ENCODE measurements at places on chromosomes 5 and 9.
A peak's percentile ranks its signal among the peaks of the same experiment; 100 is the strongest.

DNA sequence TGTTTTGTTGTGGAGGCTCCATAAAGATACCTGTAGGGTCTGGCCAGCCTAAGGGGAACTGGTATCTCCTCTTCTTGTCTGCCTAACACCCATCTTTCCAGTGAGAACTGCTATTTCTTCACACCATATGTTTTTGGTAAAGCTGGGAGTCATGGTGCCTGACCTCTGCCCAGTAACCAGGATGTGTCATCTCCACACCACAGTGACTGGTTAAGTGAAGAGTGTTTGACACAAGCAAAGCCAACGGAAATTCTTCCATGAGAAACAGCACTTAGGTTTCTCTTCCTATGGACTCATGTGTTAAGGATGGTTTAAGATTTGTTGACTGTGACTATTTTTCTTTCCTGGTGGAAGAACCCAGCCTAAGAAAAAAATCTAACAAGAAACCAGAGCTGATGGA lies 111.5 kb downstream of the HTR4 start:
- peak; percentile 33 for DNase-seq

DNA sequence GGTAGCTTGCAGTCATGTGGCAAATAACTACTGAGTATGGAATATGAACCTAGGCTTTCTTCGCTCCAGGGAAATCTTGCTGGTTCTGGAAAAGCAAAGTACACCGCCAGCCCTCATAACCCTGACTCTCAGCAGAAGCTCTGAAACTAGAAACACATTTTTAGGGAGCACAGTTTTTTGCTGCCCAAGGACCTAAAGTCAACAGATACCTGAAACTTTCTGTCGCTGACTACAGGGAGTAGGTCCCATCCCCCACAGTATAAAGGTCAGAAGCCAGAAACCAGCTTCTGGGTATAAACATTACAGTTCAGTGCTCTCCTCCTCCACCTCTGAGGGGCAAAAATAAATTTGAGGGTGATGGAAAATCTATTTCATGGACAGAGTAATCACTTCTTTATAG lies 3.0 kb downstream of the ATOX1 start:
- DNase-seq = no peak

DNA sequence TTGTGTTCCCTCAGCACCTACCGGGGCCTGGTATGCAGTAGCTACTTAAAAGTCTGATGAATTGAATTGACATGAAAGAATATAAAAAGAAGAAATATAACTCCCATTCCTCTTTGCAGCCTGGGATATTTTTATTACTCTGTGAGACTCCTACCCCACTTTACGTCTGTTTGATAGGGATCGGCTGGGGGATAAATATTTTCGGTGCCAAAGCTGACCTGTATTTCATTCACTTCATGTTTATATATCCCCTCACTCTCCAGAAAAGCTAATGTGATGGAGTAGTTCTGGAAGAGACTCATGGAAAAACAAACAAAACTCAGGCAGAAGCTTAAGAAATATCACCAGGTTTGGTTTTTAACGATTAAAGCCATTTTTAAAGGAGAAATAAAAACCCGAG lies 108.2 kb upstream of the TBC1D2 start:
- DNase-seq = no peak

- no peak for DNase-seq
Measured at GRCh38 chr5:145918397-145918796, 18.0 kb upstream of the SH3RF2 start.

- DNase-seq = no peak
Measured at GRCh38 chr5:146203872-146204192, 427 bp downstream of the RBM27 start.

DNA sequence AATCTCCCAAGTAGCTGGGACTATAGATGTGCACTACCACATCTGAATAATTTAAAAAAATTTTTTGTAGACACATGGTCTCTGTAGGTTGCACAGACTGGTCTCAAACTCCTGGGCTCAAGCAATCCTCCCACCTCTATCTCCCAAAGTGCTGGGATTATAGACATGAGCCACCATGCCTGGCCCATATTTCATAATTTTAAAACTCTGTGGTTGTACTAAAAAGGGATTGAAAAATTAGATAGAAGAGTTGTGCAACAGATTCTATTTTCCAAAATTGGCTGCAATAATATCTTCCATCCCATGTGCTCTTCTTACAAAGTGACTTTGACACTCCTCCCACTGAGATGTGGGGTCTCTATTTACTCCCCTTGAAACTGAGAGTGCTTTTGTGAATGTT lies 7.6 kb upstream of the UHRF2 start:
- no peak for DNase-seq

DNA sequence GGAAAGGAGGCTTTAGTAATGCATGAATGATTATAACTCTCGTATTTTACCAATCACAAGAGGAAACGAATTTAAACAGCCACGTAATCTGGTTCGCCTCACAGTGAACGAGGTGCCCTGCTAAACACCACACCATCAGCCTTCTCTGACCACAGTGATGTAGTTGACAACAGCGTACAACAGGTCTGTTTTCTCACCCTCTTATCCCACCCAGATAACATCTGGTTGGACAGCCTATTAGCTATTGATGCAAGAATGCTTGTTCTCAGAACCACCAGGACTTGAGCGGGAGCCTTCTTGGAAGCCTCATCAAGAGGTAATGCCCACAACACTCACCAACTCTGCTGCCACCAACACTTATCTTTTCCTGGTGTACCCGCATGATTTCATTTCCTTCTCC lies 23.3 kb downstream of the SLC1A3 start:
- DNase-seq = no peak

GRCh38 chr5:5756762-5757161 lies 334.3 kb downstream of the ICE1 start:
- no peak for DNase-seq

- no peak for DNase-seq
Measured at GRCh38 chr5:92838253-92838652, 742.8 kb downstream of the NR2F1-AS1 start.

GRCh38 chr5:59562756-59563389 lies 330.7 kb downstream of the PDE4D start:
- no peak for DNase-seq

DNA sequence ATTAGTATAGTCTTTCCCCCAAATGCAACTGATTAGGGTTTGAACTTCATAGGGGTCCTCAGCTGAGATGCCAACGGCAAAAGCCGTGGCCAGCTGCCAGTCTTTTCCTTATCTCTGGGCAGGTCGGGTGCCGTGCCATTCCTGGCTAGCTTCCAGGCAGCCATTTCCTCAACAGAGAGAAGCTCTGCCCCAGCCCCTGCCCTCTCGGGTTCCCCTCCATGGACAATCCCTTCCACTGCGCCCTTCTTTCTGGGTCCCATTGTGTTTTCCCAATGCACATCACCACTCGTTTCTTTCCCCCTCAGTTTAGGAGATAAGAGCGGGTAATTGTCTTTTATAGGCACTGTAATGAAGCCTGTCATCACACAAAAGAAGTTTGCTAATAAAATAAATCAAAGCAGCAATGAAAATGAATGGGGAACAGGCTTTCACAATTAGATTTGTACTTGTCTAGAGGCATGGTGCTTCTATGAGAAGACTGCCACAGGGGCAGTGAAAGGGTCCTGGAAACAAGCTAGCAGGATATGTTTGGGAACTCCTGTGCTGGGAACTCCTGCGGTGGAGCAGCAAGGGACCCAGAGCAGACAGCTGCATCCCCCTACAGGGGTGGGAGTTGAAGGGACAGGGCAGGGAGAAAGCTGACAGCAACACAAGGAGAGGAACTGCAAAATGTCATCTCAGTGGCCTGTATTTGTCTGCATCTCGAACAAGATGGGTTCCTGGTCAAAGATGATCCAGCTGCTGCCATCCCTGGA lies 48.0 kb upstream of the SAP30L start:
- no peak for DNase-seq

DNA sequence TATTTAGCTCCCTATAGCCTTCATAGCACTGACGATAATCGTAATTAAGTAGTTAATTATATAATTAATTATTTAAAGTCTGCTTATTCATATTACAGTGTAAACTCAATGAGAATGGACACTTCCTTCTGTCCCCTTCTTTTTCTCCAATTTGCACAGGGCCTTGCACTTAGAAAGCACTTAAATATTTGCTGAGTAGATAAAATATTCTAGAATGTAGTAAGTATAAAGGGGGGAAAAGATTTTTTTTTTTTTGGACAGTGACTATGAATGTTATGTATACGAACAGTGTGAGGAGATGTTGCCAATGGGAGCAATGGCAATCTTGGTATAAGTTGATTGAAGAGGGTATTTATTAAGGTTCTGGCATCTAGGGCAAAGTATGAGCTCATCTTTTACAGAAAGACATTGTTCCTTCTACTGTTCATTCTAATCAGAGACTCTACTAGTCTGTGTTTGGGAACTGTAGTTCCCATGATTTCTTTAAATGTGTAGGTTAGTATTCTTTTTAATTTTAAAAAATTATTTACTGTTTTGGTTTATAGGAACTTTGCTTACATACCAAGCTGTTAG lies 49.4 kb downstream of the YTHDC2 start:
- no peak for DNase-seq

DNA sequence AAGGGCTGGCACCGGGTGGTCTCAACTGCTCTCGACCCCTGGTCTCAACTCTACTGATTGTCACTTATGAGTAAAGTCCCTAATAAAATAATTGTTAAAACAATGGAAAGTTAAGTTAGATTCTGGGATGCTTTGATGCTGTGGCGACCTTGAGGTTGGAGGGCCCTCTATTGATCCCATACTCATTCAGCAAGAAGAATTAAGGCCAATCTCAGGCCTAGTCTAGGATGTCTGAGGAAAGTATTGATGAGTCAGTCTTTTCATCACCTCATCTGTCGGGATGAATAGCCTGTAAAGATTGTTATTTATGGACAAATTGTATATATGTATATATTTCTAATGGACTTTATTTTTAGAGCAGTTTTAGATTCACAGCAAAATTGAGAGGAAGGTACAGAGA lies 50.8 kb downstream of the WDR36 start:
- no peak for DNase-seq

GRCh38 chr5:115179030-115179393 lies 9.3 kb upstream of the TRIM36 start:
- no peak for DNase-seq

- no peak for DNase-seq
Measured at GRCh38 chr5:137095597-137095996, 403.5 kb downstream of the SPOCK1 start.

- no peak for DNase-seq
Measured at GRCh38 chr5:177437623-177438022, 9.0 kb upstream of the PRR7 start.

DNA sequence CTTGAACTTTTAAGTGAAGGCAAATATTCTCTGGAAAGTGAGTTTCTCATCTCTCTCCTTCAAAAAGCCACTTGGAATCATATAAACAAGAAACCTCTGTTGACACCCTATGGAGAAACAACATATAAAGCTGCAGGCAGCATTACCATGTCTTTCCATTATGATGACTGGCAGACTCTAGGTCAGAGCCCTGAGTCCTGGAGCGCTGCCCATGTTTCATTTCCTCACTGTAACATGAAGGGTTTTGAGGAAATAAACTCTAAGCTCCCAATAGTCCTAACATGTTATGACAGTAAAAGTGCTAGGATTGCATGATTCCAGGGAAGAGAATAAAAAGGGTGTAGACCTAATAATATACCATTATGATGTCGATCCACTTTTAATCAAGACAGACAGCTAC lies 220.6 kb downstream of the CTNND2 start:
- DNase-seq = no peak

DNA sequence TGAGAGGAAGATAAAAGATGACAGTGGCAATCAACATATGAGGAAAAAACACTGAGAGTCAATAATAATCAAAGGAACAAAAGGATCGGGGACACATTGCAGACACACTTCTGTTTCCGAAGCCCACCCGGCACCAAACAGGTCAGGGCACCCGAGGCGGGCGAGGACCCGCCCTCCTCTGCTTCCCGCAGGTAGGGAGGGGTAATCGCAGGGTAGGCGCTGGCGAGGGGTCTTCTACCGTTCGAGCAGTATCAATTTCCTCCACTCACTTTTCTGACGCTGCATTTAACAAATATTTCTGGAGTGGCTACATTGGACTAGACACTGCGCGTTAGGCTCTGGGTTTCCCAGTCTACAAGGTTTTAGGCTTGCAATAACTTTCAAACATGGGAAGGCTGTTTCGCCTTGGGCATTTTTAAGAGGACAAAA lies 1.3 kb downstream of the TXN start:
- no peak for DNase-seq

DNA sequence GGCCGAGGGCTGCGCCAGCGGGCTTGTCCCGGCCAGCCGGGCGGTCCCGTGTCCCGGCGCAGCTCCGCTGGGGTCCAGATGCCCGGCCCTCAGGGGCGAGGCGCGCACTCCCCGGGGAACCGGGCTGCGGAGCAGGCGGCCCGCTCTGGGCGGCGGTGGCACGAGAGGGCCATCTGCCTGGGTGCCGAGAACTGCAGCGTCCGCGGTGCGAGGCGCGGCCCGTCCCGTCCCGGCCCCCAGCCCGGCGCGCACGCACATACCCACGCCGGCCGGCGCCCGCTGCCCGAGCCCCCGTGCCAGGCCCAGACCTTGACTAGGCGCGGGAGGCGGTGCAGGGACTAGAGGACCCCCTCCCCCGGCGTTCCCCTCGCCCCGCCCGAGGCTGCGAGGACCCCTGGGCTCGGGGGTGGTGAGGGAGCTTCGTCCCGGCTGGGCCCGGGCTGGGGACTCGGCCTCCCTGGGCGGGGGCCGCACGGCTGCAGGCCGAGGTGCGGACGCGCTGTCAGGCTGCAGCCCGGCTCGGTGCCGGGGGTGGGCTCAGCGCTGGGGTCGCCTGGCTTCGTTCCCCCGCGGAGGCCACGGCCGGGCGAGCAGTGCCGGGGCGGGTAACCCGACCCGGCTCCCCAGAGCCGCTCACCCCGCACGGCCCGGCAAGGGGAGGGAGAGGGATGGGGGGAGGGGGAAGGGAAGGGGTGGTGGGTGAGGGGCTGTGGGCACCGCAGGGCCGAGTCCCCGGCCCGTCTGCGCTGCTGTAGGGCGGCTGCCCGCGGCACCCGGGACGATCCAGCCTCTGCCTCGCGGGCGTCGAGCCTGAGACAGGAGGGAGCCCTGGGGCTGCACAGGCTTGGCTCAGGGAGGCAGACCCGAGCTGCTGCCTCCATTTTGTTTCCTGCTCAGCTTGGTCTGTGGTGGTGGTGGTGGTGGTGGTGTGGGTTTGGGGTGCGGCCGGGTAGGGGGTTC lies 1.2 kb upstream of the NSD1 start:
- no peak for DNase-seq

DNA sequence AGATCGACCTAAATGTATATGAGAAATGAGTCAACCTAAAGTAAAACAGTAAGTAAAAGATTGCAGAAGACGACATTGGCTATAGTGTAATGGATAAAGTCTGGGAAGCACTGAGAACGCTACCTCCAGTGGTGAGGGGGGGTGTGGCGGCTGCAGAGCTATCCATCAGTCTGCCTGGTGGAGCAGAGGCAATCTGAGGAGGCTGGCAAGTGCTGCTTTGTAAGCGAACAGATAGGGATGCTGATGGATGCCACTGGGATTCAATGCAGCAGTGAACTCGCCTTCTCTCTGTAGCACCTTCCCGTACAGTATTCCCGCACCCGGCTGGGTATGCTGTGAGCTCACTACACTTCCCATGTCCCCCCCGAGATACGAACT lies 261.5 kb downstream of the NSG2 start:
- DNase-seq = no peak

DNA sequence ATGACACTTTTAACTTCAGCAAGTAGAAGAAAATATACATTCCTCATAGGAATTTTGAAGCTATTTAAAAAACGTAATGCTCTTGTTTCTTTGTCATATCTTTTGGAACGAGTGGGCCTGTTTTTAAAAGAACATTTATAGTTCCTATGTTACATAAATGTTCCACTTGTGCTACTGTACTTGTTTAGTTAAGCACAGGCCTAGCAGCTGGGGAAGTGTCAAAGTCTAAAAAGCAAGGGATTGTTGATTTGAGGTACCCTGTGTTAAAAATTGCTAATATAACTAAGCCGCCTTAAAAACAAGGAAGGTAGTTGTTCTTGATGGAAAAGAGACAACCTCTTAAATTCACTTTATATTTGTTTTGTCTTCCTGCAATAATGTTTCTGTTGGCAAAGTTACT lies 27.2 kb upstream of the ELL2 start:
- no peak for DNase-seq
